Suprapubic skin (tissue), 4 donors: ENCODE measurements at places on chromosomes 7 and 10. TPM values are rescaled to one million over a fixed set of nuclear protein-coding genes. Genes with fewer than 3 reads are reported as not detected.

XRCC2 gene
- total RNA-seq, result 0.64 TPM

- no peaks in the 10 kb centered on the region for H3K36me3 ChIP-seq
- no peak for DNase-seq
- peak within 1 kb of the TSS; percentile 63 for H3K27ac ChIP-seq
- no peaks in the 10 kb centered on the region for H3K27me3 ChIP-seq
- peaks cover 45% of the 10 kb centered on the region for H3K4me1 ChIP-seq
Observed at GRCh38 chr10:71719464-71720201, at the start of gene C10orf105. Gene C10orf105 (minus strand): TSS chr10:71719778. CDS start chr10:71716337, 3,441 bp downstream.

PLA2G12B gene
- total RNA-seq, result not detected

- H3K4me3 ChIP-seq, result no peak overlapping the region
- no peaks in the 10 kb centered on the region for H3K27me3 ChIP-seq
- H3K27ac ChIP-seq, result no peak overlapping the region
- DNase-seq, result no peak
- peaks cover 9% of the 10 kb centered on the region for H3K4me1 ChIP-seq
Observed at GRCh38 chr10:43853369-43853768, 204.7 kb upstream of the ZNF32 start.

GRCh38 chr7:118311121-118311836 lies 86.8 kb downstream of the ANKRD7 start:
- H3K36me3 ChIP-seq, result no peaks in the 10 kb centered on the region
- no peak overlapping the region for H3K27ac ChIP-seq
- H3K27me3 ChIP-seq, result no peaks in the 10 kb centered on the region
- no peaks in the 10 kb centered on the region for H3K4me1 ChIP-seq
- no peak overlapping the region for H3K4me3 ChIP-seq

DNA sequence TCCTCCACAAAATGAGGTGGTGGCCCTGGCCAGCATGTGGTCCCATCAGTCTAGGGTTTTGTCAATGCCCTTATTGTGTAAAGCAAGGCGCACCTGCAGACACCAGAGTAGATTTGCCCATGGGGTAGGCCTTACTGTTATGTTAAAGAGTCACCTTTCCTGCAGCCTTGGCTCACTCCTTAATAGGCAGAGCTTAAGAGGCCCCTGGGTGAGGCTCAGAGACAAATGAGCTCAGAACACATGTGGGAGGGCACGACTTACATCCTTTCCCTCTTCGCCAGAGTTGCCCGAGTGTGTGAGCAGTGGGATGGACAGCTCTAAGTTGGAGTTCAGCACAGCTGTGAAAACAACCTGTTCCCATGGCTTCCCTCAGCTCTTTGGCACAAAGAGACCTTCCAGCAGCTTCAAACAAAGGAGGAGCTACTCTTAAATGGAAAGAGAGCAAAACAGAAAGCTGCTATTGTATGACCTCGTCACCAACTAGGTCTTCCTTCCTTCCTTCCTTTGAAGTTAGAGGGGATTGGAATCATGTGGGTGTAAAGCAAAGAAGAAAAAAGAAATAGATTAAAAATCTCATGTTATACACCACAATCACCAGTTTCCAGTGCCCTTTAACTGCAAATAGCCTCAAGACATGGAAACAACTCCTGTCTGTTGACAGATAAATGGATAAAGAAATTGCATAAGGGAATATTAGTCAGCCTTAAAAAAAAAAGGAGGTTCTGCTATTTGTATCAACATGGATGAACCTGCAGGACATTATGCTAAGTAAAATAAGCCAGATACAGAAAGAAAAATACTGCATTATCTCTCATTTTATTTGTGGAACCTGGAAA lies 11.9 kb upstream of the XPNPEP1 start:
- no peaks in the 10 kb centered on the region for H3K27me3 ChIP-seq
- DNase-seq, result no peak
- no peak overlapping the region for H3K4me3 ChIP-seq
- no peaks in the 10 kb centered on the region for H3K36me3 ChIP-seq
- H3K27ac ChIP-seq, result peak overlapping the region; percentile 50
